Endothelial cell of coronary artery (primary cell): ENCODE measurements at places on chromosomes 6 and 20. TPM values are rescaled to one million over a fixed set of nuclear protein-coding genes. Genes with fewer than 3 reads are reported as not detected.

FILIP1 gene
- 13.6 and 19.3 TPM in 2 replicates for total RNA-seq

SRMS gene
- total RNA-seq, result not detected in 2 replicates

BNIP5 gene
- not detected in 2 replicates for total RNA-seq

RIPOR2 gene
- 0.28 TPM in 1 of 2 replicates, not detected in the other for total RNA-seq

MOCS1 gene
- 9.3 and 14.7 TPM in 2 replicates for total RNA-seq

SGK1 gene
- total RNA-seq, result 168 and 311 TPM in 2 replicates
